Natural killer cell (primary cell): ENCODE measurements at places on chromosomes 5 and 9.

GRCh38 chr9:18675332-18675731 is 201.4 kb downstream of the ADAMTSL1 start:
- no peak for DNase-seq

DNA sequence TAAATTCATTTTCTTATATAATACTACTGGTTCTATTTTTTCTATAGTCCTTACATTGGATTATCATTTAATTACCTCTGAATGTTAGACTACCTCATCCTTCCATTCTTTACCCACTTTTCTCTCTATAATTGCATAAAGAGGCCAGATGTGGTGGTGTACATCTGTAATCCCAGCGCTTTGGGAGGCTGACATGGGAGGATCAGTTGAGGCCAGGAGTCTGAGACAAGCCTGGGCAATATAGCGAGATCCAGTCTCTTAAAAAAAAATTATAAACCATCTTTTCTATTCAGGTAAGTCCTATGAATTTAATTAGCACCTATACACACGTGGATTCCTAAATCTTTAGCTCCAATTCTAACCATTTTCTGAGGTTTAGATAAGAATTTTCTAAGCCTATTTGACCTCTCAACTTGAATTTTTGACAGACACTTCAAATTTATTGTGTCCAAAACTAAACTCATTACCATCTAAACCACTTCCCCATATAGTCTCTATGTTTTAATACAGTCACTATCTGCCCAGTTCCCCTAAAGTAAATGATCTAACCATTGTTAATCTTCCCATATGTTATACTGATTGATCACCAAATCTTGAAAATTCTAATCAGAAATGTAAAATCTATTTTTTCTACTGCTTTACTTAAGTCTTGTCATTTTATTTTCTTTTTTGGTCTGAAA is 33.0 kb upstream of the CHD1 start:
- no peak for DNase-seq

DNA sequence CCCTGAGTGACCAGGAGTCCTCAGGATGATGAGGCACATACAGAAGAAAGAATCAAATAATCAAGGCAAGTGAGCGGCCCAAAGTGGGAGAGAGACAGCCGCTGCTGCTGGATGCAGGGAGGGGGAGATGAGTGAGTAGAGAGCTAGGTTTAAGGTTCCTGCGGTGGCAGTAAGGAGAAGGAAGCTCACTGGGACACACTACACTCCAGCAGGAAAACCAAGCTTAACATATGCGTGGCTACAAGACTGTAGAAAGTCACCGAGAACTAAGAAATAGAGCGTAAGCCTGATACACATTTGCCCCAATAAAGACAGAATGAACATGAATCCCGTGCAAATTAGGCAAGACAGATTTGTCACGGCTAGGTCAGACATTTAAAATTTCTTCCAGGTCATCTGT is 470.2 kb downstream of the KDM4C start:
- no peak for DNase-seq

DNA sequence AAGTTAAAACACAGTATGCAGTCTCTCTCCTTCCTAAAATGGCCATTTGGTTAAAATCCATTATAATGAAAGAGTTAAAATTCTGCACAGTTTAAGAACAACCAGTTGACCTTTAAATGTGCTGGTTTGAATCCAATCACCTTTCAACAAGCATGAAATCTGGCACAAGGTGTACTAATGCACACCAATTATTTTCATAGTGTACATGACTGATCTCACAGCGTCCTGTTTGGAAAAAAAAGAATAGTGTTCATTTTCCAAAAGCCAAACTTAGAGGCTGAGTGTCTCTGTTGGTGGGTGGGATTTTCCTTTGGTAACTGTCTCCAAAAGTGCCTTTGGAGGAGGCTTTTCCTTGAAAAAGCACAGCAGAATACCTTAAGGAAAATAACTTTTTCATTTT is 180.6 kb downstream of the DEPDC1B start:
- DNase-seq = no peak

DNA sequence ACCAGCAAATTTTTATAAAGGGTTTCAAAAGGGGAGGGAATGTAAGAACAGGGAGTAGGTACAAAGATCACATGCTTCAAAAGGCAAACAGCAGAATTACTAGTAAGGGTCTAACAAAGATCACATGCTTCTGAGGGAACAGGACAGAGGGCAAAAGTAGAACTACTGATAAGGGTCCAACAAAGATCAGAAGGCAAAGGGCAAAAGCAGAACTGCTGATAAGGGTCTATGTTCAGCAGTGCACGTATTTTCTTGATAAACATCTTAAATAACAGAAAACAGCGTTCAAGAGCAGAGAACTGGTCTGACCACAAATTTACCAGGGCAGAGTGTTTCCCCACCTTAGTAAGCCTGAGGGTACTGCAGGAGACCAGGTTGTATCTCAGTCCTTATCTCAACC is 469.5 kb upstream of the PIK3R1 start:
- DNase-seq = no peak

- no peak for DNase-seq
These were observed 104.5 kb upstream of the CHD1 start for GRCh38 chr5:99033014-99033900.

DNA sequence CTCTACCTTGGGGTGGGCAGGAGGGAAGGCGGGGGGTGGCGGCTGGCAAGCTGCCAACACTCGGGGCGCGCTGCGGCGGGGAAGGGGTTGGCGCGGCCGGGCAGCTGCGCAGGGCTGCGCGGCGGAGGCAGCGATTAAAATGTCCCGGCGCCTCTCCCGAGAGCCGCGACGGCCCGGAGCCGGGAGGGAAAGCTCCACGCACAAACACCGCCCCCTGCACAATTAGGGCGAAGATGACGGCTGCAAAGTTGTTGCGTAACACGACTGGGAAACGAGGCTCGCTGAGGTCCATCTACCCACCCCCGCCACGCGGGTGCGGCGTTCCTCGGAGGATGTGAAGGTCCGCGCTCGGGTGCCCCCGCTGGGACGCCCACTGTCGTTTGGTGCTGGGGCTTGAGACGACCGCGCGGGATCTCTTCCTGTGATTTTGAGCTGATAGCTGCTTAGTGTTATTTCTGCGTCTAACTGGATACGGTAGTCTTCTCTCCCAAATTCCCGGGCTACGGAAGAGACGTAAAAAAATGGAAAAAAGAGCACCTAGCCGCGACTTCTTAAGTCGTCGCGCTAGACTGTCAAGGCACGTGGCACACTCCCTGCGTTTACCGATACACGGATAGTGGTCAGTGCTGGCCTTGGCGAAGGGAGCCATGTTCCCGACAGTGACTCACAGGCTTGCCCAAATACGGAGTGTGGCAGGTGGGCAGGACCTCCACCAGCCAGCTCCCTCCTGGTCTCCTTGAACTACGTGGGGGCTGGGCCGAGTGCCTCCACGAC is 958 bp upstream of the NFIL3 start:
- DNase-seq = peak; percentile 84

- no peak for DNase-seq
These were observed 39.2 kb downstream of the SHC3 start for GRCh38 chr9:89139455-89139854.

DNA sequence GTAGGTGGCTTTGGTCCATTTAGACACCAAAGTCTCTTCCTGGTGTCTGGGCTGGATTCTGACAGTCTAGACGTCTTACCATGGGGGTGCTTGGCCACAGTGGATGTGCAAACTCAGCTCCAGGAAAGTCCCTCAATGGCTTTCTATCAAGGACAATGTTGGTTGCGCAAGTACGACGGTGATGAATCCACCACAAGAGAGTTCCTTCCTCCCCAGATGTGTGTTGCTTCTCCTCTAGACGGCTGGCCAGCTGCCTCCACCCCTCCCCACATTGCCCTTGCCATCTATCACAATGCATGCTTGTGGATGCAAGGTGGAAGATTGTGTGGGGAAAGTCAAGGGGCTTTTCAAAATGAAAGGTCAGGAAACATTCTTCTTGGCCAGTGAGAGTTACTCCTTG is 89.7 kb upstream of the IRX2 start:
- no peak for DNase-seq

GRCh38 chr5:168612996-168613395 is 33.8 kb upstream of the PANK3 start:
- peak; percentile 70 for DNase-seq

DNA sequence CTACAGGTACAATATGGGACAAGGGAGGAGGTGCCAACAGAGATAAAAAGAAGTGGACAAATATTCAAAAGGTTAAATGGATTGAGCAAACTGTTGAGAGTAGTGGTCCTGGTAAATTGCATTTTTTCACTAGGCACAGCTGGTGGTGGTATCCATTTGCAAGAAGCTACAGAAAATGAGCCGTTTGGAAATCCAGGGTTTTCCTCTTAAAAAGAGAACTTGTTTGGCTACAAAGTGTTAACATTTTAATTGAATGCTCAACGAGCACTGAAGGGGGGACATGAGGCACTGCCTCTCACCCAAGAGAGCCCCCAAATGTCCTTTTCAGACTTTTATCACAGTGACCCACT is 491 bp upstream of the ZCCHC9 start:
- no peak for DNase-seq

DNA sequence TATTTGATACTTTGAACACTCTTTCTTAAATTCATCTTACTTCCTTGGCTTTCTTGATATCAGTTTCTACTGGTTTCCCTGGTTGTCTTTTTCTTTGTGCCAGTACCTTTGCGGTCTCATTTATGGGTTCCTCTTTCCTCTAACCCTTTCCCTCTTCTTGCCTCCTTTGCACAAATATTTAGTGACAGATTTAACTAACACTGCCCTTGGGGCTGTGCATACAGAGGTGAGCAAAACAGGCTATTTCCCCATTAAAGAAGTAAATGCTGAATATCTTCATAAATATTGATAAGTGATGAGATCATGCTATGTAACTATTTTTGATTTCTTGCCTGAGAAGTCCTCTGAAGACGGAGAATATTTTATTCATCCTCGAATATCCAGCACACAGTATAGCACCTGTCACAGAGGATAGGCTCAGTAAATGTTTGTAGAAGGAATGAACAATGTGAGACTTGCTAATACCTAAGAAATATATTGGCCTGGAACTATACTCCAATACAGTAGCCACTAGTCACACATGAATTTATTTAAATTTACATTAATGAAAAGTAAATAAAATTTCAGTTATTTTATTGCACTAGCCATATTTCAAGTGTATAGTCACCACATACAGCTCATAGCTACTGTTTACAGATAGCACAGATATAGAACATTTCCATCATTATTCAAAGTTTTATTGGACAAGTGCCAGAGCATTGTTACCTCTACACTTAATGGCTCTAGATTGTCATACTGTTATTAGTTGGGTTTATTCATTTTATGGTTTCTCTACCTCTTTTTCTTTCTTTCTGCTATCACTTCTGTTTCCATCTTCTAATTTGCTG is 90.4 kb downstream of the RIC1 start:
- no peak for DNase-seq

- DNase-seq = no peak
These were observed 90.2 kb downstream of the IQGAP2 start for GRCh38 chr5:76493190-76493837.

DNA sequence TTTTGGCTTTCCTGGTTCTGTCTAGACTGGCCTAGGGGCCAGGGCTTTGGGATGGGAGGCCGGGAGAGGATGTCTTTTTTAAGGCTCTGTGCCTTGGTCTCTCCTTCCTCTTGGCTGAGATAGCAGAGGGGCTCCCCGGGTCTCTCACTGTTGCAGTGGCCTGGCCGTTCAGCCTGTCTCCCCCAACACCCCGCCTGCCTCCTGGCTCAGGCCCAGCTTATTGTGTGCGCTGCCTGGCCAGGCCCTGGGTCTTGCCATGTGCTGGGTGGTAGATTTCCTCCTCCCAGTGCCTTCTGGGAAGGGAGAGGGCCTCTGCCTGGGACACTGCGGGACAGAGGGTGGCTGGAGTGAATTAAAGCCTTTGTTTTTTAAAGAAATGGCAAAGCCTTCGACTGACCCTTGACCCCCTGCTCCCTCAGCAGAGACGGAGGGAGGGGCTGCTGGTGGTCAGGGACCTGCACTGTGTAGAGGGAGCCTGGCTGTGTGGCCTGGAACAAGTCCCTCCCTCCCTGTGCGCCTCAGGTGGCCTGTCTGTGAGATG is 11.1 kb downstream of the FPGS start:
- DNase-seq = no peak

DNA sequence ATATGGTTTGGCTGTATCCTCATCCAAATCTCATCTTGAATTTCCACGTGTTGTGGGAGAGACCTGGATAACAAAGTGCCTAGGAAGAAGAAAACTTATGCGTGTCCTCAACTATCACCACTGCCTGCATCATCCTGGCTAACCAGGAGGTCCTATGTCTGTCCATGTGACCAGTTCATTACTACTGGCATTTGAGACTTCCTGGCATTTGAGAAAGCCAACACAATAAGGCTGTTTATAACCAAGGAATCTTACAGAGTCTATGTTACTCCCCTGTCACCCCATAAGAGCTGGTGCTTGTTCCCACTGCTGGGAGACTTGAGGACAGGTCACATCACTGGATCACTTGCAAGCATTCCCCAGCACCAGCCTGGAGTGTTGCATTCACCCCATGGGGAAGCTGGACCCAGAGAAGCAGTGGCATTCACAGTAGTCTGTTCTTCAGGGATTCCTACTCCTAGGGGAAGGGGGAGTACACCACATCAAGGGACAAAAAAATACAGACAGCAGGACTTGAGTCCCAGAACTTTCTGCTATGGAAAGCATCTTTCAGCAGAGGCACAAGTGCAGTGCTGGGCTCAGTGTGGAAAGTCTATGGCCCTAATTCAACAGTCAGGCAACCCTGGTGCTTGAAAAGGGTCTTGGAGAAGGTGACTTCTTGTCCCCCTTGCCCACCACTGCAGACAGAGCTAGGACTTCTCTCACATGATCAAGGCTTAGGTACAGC is 717.1 kb downstream of the SEMA5A start:
- no peak for DNase-seq

DNA sequence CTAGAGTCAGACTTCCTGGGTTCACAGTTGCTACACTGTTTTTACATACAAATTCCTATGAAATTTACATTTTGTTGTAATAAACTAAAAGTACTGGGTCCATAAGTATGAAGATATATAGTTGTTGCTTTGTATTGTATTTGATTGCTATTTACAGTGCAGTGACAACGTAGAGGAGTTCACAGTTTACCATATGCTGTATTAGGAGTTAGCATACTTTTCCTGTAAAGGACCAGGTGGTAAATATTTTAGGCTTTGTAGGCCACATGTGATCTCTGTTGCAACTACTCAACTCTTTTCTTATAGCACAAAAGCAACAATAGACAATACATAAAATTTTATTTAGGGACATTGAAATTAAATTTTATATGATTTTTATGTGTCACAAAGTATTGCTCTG is 18.0 kb downstream of the PAM start:
- DNase-seq = no peak

- no peak for DNase-seq
These were observed 90.1 kb downstream of the PAPPA start for GRCh38 chr9:116243708-116244107.
